ENCODE measurements at places on chromosomes 4 and X.

GRCh38 chrX:43166874-43167273, 388.9 kb upstream of the PPP1R2C start:
- DNase-seq: no peak

DNA sequence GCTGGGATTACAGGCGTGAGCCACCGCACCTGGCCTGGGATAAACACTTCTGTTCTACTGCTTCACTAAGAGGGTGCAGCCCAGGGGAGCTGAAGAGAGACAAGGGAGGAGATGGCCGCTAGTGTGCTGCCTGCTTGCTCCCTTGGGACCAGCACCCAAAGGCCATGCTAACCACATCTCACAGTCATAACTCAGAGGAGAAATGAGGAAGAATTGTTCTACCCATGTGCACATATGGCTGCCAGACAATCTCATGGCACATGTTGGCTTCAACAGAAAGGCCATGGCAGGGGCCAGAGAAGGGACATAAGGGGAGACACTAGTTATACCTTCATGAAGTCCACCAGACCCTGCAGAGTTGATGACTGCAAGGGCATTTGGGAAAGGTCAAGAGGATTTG, 22.4 kb downstream of the CLDN22 start:
- no peak for DNase-seq

GRCh38 chr4:77500801-77501200, 104.8 kb upstream of the CXCL13 start:
- DNase-seq: no peak

GRCh38 chr4:4247696-4248028, 361 bp downstream of the TMEM128 start:
- no peak for DNase-seq

DNA sequence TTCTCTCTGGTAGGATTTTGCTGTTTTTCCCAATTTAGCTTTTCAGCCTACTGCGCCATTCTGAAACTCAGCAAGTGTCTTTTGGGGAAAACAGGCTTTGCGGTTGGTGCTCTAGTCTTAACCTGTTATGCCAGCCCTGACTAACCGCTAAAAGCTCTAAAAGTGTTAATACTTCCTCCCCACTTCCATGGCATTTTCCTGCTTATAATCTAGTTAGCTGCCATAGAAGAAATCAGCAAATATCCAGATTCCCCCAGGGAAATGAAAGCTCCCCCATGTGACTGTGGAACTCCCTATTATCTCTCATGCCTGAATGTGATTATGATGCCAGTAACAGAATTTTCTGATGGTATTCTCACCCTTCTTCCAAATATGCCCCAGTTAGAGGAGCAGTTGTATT, 28.7 kb upstream of the GYPA start:
- no peak for DNase-seq

DNA sequence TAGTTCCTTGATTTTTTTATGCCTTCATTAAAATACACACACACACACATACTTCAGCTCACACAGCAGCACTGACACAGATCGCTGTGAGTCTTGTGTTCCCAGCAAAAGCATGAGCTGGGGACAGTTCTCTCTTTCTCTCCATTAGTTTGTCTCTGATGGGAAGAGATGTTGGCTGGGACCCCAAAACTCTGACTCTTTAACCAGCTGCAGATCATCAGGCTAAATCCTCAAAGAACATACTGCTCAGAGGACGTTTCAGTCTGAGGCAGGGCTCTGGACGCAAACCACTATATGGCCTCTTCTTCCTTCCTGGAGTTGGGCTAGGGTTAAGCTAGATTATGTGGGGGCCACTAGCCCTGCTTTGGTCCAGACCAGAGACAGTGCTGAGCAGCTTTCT, 109.6 kb downstream of the NHSL2 start:
- DNase-seq: no peak

- no peak for DNase-seq
Observed at GRCh38 chr4:140710908-140711622, 45.1 kb downstream of the TBC1D9 start.

DNA sequence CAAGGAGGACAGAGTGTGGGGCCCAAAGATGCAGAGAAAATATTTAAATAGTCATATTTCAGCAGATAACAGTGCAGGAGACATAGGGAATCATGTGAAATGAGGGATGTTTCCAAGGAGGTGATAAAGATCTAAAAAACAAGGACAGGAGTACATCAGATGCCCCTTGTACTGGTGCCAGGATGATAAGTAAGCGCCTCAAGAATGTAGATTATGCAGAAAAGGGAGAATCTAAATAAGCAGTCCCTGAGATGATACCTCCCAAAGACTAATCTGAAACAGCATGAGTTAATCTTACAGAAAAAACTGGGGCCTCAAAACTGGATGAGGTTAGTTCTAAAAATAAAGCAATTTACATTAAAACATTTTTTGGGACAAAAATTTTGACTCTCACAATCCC, 136.1 kb upstream of the WDFY3 start:
- no peak for DNase-seq

- DNase-seq: no peak
Observed at GRCh38 chrX:38664285-38664684, 102.9 kb downstream of the TSPAN7 start.

GRCh38 chr4:571838-572572, 4.1 kb downstream of the TMEM271 start:
- DNase-seq: no peak

GRCh38 chr4:15427161-15427560, 672 bp upstream of the C1QTNF7 start:
- DNase-seq: no peak

GRCh38 chrX:148601034-148601433, 100.6 kb downstream of the AFF2 start:
- no peak for DNase-seq

GRCh38 chr4:187608001-187608421, 387.6 kb upstream of the ZFP42 start:
- no peak for DNase-seq

- DNase-seq: no peak
Observed at GRCh38 chrX:13859724-13860123, 42.8 kb upstream of the GPM6B start.

- DNase-seq: no peak
Observed at GRCh38 chrX:108019382-108019875, 25.4 kb upstream of the VSIG1 start.

- no peak for DNase-seq
Observed at GRCh38 chrX:63400340-63400739, 49.2 kb upstream of the SPIN4 start.

DNA sequence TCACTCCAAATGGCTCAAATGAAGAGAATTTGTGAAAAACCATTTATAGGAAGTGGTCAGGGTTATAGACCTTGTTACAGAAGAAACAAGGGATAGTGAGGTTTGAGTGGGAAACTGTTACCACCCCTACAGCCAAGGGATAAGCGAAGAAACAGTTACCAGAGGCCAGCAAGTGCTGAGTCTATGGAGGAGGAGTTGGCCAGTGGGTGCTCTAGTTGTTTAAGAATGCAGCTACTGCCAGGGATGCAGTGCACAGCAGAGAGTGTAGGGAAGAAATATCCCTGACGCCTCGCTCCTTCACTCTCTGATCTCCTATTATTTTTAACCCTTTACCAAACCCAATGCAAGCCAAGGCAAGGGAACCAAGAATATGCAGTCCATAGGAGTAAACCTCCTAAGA, 15.2 kb upstream of the SYTL4 start:
- DNase-seq: no peak

DNA sequence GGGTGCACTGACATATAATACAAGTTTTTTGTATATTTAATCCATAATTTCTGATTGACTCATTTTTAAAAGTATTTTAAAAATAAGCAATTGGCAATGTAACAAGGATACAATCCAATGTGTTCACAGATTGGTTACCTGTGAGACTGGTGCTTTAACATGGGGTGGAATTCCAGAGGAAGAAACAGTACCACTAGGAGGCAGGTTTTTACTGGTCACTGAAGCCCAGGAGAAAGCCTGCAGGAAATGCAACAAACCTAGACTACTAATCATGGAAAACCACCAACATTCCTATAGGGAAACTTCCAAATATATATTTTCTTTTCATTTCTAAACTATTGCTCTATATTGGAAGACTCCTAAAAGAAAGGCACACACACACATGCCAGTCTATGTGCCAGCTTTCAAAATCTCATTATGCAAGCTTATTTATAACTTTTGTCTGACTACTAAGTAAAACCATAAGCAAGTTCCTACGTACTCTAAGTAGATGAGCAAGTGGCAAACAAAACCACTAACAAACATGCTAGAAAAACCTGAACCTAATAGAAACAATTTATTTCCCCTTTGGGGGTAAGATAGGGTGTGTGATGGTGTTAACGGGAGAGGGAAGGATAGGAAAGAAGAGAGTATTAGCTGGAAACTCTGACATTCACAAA, 19.2 kb downstream of the G3BP2 start:
- DNase-seq: no peak

Measured in skeletal muscle cell (primary cell).